Effector memory CD4-positive, alpha-beta T cell (primary cell): ENCODE measurements at places on chromosomes 7 and 10.

DNA sequence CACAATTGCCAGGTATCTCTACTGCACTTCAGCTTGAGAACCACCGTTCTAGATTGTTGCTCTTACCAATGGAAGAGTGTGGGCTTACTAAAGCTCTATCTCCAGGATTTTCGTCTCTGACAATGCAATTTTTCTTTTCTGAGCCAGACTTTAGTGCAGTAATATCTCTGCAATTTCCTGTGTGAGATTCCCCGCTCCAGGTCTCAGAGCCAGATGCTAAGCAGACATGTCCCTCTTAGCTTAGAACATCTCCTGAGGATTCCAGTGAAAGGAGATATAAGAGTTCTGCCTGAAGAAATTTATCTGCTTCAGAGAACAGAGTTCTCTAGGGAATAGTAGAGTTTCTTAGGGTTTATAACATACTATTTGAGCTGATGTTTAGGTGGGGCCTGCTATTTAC is 82.0 kb downstream of the SND1 start:
- no peak overlapping the region for H3K27ac ChIP-seq
- no peak overlapping the region for H3K4me3 ChIP-seq
- no peaks in the 10 kb centered on the region for H3K4me1 ChIP-seq
- peaks cover 32% of the 10 kb centered on the region for H3K36me3 ChIP-seq
- DNase-seq = no peak

DNA sequence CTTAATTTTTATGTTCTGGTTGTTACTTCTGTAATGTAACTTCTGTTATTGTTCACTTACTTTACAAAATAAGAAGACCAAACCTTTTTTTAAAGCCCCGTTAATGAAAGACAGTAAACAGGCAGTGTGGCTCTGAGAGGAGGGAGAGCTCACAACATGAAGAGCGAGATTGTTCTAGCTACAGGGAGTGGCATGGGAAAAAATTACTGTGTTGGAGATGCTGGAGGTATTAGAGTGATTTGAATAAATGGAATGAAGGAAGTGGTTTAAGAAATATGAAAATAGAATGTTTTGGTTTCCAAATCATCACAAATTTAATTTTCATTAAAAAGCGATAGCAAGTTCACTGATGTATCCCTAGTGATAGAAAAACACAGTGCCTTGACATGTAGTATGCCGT is 31.8 kb downstream of the REEP3 start:
- no peak overlapping the region for H3K27ac ChIP-seq
- H3K4me1 ChIP-seq = peaks cover 6% of the 10 kb centered on the region
- no peaks in the 10 kb centered on the region for H3K36me3 ChIP-seq
- no peak overlapping the region for H3K4me3 ChIP-seq

DNA sequence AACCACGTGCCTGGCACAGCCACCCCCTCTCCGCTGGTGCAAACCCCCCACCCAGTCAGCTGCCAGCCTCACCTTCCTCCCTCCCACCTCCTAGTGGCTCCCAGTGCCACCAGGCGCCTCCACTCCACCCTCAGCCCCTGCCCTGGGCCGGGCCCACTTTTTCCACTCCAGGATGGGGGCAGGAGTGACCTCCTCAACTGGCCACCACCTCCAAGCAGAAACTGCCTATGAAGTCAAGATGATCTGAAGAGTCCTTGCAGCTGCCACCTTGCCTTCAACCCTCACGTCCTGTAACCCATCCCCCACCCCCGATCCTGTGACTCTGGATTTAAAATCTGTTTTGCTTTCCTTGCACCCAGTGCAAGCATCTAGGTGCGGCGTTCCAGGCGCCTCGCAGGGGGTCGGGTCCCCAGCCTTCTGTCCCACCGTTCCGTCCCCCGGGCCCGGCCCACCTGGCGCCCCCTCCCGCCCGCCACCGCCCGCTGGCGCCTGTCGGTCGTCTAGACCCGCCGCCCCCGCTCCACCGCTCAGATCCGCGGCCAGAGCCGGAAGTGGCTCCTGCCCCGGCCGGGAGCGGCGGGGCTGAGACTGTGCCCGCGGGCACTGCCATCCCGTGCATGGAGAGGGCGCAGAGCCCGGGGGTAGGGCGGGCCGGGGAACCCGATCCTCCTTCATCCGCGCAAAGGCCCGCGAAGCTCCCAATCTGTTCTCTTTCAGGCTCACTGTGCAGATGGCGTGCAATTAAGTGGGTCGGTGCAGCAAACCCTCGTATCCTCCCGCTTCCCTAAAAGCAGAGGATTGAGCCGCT is 51.2 kb upstream of the GTF2I start:
- H3K4me3 ChIP-seq = peak overlapping the region; percentile 62
- no peaks in the 10 kb centered on the region for H3K27me3 ChIP-seq
- H3K4me1 ChIP-seq = peaks cover 4% of the 10 kb centered on the region
- peak; percentile 4 for DNase-seq
- H3K36me3 ChIP-seq = no peaks in the 10 kb centered on the region
- H3K27ac ChIP-seq = no peak overlapping the region

DNA sequence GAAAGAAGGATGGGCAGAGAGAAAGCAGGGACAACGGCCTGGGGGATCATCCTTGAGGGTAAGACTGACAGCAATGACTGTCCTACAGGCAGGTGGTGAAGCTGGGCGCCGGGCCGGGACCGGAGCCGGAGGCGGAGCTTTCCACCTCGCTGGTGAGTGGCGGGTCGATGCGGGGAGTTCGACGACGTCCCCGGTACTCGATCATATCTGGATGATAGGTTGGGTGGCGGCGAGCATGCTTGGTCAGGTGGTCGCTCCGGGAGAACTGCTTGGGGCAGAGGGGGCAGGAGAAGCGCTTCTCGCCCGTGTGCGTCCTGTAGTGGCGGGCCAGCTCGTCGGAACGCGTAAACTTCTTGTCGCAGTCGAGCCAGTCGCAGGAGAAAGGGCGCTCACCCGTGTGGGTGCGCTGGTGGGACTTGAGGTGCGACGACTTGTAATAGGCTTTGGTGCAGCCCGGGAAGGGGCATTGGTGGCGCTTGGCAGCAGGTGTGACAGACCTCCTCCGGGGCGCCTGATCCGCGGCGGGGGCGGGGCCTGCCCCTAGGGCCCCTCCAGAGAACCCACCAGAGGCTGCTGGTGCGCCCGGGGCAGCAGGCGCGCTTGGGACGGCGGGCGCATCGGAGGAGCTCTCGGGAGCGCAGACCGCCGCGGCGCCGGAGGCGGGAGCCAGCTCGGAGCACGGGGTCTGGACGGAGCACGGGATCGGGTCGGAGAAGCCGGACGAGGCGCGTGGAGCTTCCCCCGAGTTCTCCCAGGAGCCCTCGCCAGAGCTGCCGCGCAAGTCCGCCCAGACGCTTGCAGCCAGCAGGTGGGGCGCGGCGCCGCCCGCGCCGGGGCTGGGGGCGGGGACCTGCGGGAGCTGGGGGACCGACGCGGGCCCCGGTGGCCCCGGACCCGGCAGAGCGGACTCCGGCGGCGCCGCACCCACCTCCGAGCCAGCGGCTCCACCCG is 752 bp downstream of the KLF14 start:
- H3K27ac ChIP-seq = no peak overlapping the region
- no peaks in the 10 kb centered on the region for H3K36me3 ChIP-seq
- no peaks in the 10 kb centered on the region for H3K4me1 ChIP-seq
- H3K4me3 ChIP-seq = no peak overlapping the region
- H3K27me3 ChIP-seq = peaks cover 47% of the 10 kb centered on the region

- no peak for DNase-seq
- H3K4me3 ChIP-seq = no peak overlapping the region
- no peaks in the 10 kb centered on the region for H3K27me3 ChIP-seq
- peaks cover 3% of the 10 kb centered on the region for H3K36me3 ChIP-seq
- H3K27ac ChIP-seq = no peak overlapping the region
- peaks cover 11% of the 10 kb centered on the region for H3K4me1 ChIP-seq
These were observed 32.4 kb downstream of the WBP1L start for GRCh38 chr10:102775935-102776669.

DNA sequence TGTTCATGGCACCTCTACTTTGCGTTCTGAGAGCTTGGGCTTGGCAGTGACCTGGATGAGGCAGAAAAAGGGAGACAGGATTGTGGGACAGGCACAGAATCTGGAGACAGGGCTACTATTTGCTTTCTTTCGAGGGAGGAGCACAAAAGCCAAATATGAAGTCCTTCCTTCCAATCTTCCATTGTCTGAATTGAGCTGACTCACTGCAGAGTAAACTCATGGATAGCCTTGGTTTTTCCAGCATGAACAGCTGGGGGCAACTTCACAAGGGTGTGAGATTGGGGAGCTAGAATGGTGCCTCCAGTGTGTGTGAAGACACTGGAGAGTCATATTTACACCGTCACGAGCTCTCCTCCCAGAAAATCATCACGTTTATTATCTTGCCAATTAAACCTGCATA is 55.6 kb upstream of the NRP1 start:
- no peaks in the 10 kb centered on the region for H3K4me1 ChIP-seq
- DNase-seq = no peak
- H3K4me3 ChIP-seq = no peak overlapping the region
- H3K27me3 ChIP-seq = no peaks in the 10 kb centered on the region

GRCh38 chr10:112775381-112775780 is 174.7 kb upstream of the TCF7L2 start:
- H3K4me3 ChIP-seq = no peak overlapping the region
- no peaks in the 10 kb centered on the region for H3K4me1 ChIP-seq
- no peaks in the 10 kb centered on the region for H3K36me3 ChIP-seq

GRCh38 chr7:79877874-79878465 is 256.7 kb upstream of the GNAI1 start:
- H3K4me1 ChIP-seq = no peaks in the 10 kb centered on the region
- H3K36me3 ChIP-seq = no peaks in the 10 kb centered on the region
- DNase-seq = no peak
- no peak overlapping the region for H3K27ac ChIP-seq

DNA sequence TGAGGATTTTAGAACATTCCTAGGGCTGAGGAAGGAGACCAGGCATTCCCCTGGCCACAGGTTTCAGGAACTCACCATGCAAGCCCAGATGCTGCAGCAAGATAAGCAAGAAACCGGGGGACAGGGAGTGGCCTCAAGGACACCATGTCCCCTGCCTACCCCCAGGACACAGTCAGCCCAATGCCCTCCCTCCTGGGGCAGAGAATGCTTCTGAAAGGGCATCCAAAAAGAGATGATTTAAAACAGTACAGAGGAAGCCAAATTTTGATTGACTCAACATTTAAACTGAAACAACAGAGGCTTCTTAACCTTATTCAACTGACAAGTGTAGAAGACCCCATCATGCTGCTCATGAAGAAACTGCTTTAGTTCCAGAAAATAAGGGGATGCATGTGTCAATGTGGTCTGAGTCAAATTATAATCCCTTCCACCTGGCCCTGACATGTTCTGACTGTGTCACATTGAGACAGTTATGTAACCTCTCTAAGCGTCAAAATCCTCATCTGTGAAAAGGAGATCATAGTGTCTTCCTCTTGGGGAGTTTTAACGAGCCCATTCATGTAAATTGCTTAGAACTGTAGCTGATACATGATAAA is 60.0 kb downstream of the ICA1 start:
- no peaks in the 10 kb centered on the region for H3K4me1 ChIP-seq
- no peaks in the 10 kb centered on the region for H3K27me3 ChIP-seq
- no peaks in the 10 kb centered on the region for H3K36me3 ChIP-seq
- no peak overlapping the region for H3K4me3 ChIP-seq
- no peak for DNase-seq
- H3K27ac ChIP-seq = no peak overlapping the region

DNA sequence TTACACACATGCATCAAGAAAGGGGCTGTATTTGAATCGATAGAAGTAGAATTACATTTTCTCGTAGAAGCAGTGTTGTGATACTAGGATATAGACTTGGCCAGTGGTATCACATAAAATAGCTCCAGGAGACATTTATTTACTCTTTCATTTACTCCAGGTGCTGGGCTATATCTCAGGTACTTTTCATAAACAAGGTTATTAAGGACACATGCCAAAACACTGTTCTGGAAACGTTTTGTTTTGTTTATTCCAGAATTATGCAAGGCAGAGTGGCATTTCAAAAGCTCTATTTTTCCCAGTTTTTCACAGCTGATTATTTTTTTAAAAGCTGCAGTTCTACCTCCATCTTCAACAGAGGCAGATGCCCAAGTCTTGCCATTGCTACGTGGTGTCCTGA is 37.8 kb upstream of the SEC61G start:
- H3K36me3 ChIP-seq = no peaks in the 10 kb centered on the region
- H3K4me1 ChIP-seq = no peaks in the 10 kb centered on the region
- no peak overlapping the region for H3K27ac ChIP-seq
- H3K27me3 ChIP-seq = no peaks in the 10 kb centered on the region
- DNase-seq = no peak

DNA sequence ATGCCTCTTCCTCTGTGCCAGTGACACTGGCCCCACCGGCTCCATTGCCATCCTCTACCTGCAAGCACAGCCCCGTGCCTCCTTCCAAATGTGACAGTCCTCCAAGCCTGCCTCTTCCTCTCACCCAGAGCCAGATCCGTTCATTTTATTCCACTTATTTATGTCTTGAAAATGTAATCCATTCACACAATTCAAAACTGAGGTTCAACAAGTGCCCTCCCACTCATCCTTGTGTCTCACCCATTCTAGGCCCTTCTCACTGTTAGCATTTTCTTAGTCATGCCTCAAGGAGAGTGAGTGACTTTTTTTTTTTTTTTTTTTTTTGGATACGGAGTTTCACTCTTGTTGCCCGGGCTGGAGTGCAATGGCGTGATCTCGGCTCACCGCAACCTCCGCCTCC is 41.7 kb downstream of the FKBP6 start:
- no peak overlapping the region for H3K27ac ChIP-seq
- H3K27me3 ChIP-seq = no peaks in the 10 kb centered on the region
- no peak for DNase-seq
- H3K36me3 ChIP-seq = no peaks in the 10 kb centered on the region

- H3K27ac ChIP-seq = no peak overlapping the region
- no peaks in the 10 kb centered on the region for H3K27me3 ChIP-seq
These were observed 138.9 kb downstream of the FRMD4A start for GRCh38 chr10:14191871-14192270.

GRCh38 chr10:119517235-119518141 is 25.0 kb downstream of the RGS10 start:
- DNase-seq = peak; percentile 22
- no peaks in the 10 kb centered on the region for H3K27me3 ChIP-seq
- peaks cover 43% of the 10 kb centered on the region for H3K4me1 ChIP-seq
- no peak overlapping the region for H3K4me3 ChIP-seq
- H3K27ac ChIP-seq = peak overlapping the region; percentile 89

DNA sequence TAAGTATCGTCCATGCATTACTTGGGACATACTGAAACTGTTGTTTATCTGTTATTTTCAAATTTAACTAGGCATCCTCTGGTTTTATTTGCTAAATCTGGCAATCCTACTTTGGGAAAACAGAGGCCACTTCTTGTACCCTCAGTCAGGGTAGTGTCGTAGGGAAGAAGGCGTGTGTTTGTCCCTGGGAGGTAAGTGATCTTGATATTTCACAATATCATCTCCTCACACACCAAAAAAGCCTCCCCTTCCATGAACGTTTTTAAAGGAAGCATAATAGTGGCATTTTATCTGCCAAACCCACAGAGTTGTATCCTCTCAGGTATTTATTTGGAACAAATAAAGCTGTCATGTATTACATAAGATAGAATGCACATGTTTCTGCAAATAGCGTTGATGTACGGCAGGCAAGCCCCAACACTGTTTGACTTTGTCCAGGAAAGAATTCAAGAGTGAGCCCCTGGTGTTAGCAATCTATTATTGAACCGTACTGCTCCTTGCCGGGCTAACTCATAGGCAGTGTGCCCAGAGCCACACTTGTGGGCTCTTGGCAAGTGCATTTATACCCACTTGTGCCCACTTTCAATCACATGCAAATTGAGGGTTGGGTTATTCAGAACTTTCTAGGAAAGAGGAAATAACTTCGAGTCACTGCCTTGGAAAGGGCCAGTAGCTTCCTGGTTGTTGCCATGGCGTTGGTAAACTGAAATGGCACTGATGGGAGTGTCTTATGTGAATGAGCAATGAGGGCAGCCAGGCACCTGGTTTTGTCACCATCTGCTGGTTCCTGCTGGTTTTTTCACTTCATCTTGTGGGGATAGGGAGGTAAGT is 266.0 kb downstream of the USP6NL start:
- no peaks in the 10 kb centered on the region for H3K36me3 ChIP-seq
- H3K4me3 ChIP-seq = no peak overlapping the region
- no peaks in the 10 kb centered on the region for H3K27me3 ChIP-seq
- no peaks in the 10 kb centered on the region for H3K4me1 ChIP-seq
- no peak overlapping the region for H3K27ac ChIP-seq
- DNase-seq = no peak
